ENCODE measurements at places on chromosomes 12 and 14.

DNA sequence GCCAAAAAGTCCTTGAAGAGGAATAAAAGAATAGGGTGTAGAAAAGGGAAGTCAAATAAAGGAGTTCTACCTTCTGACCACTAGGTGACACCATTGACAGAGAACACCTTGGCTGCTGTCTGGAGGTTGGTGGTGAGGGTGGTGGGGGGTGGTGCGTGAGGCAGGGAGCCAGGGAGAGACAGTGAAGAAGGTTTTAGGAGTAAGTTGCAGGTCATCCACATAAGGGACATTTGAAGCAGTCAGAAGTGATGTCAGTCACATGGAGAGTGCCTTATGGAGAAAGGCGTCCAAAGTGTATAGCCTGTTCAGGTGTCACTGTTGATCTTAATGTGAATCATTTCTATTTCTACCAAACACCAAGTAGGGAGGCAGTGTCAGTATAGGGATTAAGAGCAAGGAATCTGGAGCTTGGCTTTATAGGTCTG, 279.3 kb upstream of the DDHD1 start:
- no peak for DNase-seq

DNA sequence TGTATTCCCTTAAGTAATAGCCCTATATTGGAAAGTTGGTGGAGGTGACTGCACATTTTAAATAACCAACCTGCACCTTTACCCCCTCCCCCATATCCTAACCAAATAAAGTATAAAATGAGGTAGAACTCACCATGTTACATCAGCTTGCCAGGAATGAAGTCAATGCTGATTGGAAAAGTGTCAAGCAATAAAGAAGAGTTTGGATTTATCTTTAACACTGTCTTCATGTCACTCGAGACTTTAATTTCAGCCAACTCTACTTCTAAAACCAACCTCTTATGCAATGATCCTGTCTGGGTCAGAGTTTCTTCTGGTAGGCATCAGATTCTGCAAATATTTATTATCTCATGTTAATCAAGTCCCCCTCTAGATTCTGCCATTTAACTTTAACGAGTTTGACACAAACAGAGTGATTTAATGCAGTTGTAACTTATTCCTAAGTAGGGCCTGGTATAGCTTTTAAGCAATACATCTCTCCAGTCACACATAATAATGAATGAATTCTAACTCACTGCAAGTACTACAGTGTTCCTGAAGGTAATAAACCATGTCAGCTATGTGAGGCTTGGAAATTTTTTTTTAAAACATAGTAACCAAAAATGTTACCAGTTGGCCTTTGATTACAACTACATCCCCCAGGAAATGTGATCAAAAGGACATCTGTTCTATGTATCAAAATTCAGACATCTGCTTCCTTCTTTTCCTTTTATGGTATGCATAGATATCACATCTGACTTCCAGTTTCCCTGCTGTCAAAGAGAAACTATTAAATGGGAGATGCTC, 98.7 kb downstream of the ERGIC2 start:
- DNase-seq, result no peak

DNA sequence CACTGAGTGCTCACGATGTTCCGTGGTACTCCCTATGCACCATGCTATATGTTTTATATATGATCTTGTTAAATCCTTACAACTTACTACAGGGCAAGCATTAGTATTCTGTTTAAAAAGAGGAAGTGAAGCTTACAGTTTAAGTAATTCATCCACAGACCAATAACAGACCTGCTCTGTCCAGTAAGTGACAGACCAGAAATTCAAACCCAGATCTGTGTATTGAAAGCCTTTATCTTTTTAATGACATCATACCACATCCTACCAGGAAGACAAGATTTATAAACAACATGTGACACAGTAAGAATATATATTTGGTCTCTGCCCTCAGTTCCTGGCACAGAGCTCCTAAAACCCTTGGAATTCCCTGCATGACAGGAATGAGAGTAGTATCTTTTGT, 206.5 kb downstream of the STXBP6 start:
- no peak for DNase-seq

GRCh38 chr14:26966908-26967307, 369.1 kb upstream of the NOVA1 start:
- DNase-seq, result no peak

- no peak for DNase-seq
Observed at GRCh38 chr12:113374823-113375428, 16.5 kb downstream of the PLBD2 start.

DNA sequence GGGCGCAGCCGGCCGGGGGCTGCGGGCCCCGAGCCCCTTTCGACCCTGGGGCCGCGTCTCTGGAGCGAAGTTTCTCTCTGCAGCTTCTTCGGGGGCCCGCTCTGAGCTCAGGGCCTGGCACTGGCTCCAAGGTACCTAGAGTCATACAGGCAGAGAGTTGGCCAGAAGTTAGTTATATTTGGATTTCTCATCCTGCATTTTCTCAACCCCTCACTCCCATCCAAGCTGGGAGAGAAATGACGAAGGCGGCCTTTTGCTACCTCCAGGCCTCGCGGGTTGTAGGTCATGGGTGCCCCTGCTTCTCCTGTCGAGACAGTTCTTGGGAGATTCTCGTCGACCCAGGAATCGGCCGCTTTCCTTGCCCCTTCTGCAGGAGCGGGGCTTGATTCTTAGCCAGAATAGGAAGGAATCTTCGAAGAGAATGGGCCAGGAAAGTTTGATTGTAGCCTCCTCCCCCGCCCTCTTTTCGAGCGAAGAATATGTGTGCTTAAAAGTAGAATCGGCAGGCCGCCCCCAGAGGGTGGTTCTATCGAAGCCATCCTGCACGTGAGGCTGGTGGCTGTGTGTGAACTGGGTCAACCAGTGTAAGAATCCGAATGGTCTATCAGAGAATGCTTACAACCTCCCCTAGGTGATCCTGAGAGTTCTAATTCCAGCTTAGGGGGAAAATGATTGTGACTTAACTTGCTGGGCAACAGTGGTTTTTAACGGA, 785 bp downstream of the MLEC start:
- no peak for DNase-seq

DNA sequence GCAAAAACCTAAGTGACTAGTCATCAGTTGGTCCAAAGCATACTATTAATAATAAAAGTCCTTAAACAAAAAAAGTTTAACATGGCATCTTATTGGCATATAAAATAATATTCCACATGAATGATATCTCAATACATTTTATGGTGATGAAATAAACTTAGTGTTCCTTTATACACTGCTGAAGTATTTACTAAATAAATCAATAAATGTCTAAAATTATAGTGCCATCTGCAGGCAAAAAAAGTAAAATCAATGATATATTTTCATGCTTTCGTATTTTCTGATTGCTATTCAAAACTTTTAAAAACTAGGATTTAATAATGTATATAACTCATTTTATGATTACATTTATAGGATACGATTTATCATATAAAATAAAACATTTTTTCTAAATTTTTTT, 30.5 kb downstream of the PUS7L start:
- no peak for DNase-seq

All from activated CD4-positive, alpha-beta T cell treated with anti-CD3 and anti-CD28 coated beads for 1 hour (primary cell).